HepG2 (cell line): ENCODE measurements at places on chromosomes 13 and 19. TPM values are rescaled to one million over a fixed set of nuclear protein-coding genes. Genes with fewer than 3 reads are reported as not detected.

ZNF865 gene
- polyA plus RNA-seq: 1.0 and 1.5 TPM in 2 replicates

DNA sequence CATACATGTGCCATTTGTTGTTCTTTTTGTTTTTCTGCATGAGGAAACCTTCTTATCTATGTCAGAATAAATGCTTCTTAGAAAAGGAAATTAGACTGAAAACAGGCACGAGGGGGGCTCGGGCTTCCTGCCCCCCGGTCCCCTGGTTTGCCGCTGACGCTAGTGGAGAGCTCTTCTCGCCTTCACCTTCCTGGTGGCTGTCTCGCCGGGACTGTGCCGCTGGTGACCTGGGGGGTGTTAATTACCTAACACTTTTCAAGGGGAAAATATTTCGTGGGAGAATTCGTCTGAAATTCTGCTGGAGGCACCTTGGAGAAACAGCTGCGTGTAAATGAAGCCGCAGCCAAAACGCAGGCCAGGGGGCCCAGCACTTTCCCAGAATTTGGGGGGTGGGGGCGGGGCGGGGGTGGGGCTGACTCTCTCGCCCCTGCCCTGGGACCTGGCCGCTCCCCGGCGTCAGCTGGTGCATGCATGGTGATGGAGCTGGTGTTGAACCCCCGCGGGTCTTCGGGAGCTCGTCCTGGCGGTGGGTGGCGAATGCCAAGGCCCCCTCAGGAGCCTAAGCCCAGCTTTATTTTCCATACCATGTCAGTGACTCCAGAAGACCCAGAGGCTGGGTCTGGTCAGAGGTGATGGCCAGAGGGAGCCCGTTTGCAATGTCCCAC, 58.3 kb upstream of the MCF2L start:
- no peak for DNase-seq

- DNase-seq: no peak
Observed at GRCh38 chr19:45137179-45137761, 23.5 kb downstream of the NKPD1 start.

DNA sequence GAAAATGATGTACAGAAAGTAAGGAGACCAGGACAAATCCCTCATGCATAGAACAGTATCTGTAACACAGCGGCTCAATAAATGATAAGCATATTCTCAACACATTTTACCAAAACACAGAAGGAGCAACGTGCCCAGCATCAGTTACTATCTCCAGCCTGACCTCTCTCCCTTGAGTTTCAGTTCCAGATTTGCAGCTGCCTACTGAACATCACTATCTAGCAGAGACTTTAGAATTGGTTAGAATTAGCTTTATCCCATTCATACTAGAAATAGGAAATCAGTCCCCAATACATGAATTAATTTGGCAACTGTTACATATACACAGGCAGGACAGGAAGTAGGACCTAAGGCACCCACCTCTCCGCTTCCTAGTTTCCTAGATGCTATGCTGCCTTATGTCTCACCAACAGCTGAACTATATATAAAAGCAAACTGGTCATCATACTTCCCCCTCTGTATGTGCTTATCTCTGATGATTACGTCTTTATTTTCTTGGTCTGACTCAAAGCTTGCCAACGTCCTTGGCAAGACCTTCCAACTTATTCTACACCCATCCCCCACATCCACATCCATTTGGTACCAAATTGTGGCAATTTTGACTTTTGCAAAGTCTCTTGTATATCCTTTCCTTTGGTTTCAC, 61.1 kb downstream of the SACS start:
- DNase-seq: no peak

- no peak for DNase-seq
Observed at GRCh38 chr13:66139701-66140100, 1090.4 kb downstream of the PCDH9 start.
